ENCODE measurements at places on chromosomes 2 and 18.

GRCh38 chr2:50098242-50098641 is 933.7 kb downstream of the NRXN1 start:
- DNase-seq, result no peak

DNA sequence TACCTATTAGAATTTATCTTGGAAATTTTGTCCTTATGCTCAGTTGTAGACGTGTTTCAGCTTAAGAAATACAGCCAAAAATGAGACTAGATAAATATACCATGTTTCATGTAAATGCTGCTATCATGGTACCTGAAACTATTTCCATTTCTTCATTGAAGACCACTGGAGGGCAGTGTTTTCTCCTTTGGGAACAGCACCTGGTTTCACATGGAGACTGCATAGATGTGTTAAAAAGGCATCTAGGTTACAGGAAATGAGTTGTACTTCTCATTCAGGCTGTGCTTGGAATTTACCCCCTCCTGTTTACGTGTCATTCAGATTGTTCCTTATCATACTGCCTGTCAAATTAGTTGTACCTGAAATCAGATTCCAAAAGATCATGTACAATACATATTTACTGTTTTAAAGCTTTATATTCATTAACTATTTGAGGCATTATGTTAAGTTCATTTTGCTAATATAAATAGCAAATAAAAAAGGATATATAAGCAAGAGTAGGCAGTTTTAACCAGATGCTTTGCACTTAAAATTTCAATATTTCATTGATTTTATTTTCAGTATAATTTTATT is 57.3 kb upstream of the PSMD14 start:
- DNase-seq, result peak; percentile 25

DNA sequence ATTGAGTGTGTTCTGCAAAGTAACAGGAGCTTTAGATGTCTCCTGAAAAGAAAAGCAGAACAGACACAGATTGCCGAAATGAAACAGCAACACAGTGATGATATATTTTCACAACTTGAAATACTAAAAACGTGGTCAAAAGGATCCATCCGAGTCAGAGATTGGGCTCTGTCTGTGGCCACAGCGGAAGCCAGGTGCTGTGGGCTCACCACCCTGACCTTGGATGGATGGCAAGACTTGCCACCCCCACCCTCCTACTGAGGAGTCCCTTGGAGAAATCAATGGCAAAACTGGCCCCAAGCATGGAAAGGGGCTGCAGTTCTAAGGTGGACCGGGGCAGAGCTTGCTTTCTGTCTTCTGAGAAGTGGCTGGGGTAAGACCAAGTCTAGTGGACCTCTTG is 31.4 kb upstream of the ACKR3 start:
- DNase-seq, result no peak

GRCh38 chr2:161136696-161137324 is 23.4 kb upstream of the TANK start:
- DNase-seq, result no peak

GRCh38 chr2:178006710-178007109 is 65.9 kb downstream of the PDE11A start:
- no peak for DNase-seq

- DNase-seq, result no peak
Measured at GRCh38 chr2:227816507-227817294, 3.1 kb downstream of the CCL20 start.

DNA sequence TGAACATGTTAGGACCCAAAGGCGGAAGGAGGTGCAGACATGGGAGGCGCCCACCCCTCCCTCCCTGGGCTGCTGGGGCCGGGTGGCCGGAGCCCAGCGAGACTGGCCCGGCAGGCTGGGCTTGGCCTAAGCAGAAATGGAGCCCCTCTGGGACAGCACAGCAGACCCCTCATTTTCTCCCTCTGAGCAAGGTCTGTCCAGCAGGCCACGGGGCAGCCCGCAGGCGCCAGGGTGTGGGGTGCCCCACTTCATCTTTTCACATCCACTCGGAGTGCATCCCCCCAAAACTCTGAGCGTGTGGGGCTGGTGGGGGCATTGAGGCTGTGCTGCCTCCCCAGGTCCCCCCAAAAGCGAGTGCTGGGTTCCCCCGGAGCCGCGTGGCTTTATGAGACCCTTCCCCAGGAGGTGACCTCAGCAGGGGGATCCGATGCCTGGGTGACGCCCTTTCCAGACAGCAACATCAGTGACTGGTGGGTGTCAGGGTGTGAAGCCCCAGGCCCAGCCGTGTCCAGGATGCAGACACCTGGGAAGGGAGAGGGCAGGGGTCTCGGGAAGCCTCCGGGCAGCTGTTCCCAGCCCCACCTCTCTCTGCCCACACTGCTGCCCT is 36.7 kb upstream of the GPC1 start:
- peak; percentile 2 for DNase-seq

GRCh38 chr18:3792711-3793110 is 342.7 kb downstream of the TGIF1 start:
- no peak for DNase-seq

DNA sequence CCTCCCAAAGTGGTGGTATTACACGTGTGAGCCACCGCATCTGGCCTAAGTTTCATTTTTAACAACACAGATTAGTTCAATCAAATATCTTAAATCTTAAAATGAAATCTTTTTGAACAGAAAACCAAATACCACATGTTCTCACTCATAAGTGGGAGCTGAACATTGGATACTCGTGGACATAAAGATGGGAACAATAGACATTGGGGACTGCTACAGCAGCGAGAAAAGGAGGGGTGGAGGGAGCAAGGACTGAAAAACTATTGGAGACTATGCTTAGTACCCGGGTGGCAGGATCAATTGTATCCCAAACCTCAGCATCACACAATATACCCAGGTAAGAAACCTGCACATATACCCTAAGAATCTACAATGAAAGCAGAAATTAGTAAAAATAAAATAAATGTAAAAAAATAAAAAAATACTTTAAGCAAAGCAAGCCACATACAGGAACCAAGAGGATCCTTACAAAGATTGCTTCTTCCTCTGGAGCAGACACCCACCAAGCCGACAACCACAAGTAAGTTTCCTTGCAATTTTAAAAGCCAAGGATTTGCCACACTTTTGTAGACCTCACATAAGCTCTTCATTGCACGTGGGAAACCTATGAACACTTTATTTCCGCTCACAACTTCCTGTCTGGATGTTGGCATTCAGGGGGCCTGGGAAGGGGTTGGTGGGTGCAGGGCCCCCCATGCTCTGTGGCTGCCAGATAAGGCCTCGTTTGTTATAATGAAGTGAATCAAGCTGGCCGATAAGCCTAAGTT is 147.9 kb downstream of the MYCN start:
- DNase-seq, result no peak

GRCh38 chr18:11115276-11115675 is 34.1 kb downstream of the PIEZO2 start:
- no peak for DNase-seq

DNA sequence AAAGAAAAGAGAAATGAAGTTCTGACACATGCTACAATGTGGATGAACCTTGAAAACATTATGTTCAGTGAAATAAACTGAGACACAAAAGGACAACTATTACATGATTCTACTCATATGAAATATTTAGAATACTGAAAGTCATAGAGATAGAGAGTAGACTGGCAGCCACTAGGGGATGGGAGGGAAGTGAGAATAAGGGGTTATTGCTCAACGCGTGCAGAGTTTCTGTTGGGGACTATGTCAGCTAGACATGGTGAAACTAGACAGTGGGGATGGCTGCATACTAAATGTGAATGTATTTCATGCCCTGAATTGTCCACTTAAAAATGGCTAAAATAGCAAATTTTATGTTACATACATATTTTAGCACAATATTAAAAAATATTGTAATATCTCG is 108.7 kb upstream of the ATL2 start:
- no peak for DNase-seq

- no peak for DNase-seq
Measured at GRCh38 chr2:197555467-197555866, 39.6 kb downstream of the MOB4 start.

- no peak for DNase-seq
Measured at GRCh38 chr2:197869501-197870111, 65.2 kb downstream of the PLCL1 start.

DNA sequence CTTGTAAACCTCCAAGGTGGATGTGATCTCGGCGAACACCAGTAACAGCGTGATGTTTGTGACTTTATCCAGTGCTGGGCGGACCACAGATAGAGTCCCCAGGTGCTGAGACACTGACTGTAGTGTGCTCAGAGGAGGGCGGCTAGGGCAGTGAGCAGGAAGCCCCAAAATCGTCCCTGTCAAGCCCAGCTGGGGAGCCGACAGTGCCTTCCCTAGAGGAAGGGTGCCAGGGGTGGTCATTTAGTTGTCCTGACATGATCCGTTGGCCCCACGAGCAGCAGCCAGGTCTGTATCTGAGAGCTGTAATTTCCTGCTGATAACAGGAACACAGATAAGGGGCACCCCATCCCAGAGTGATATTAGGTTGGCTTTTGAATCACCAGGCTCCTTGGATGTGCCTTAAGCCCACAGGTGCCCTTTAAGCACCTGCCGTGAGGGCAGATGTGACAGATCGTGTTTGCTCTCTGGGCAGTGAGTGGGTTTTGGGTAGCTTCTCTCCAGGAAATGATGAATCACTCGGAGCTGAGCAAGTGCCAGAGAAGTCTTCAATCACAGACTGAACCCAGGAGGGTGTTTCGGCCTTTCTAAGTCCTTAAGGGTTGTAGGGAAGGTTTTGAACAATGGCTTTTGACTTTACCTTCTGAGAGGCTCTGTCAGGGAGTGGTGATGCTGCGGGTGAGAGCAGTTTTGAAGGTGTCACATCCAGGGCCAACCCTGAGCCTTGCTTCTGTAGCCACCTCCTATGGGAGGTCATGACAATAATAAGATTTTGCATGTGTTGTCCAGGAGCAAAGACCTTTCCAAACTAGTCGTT is 7.7 kb downstream of the LPIN1 start:
- DNase-seq, result no peak

DNA sequence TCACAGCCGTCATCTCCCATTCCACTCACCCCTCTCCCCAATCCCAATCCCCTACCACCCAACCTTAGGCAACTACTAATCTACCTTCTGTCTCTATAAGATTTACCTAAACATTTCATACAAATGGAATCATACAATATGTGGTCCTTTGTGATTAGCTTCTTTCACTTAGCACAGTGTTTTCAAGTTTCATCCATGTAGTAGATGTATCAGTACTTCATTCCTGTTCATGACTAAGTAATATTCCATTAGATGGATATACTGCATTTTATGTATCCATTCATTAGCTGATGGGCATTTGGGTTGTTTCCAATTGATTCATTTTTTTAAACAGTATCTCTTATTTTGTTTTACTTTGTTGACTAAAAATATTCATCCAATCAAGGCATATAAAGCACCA is 109.6 kb downstream of the CDH2 start:
- DNase-seq, result no peak

Data from endothelial cell (in vitro differentiated cells).